Activated gamma-delta T cell (primary cell): ENCODE measurements at places on chromosomes 1 and 21.

- no peak for DNase-seq
Measured at GRCh38 chr21:44713130-44713529, 1.8 kb upstream of the TSPEAR start.

DNA sequence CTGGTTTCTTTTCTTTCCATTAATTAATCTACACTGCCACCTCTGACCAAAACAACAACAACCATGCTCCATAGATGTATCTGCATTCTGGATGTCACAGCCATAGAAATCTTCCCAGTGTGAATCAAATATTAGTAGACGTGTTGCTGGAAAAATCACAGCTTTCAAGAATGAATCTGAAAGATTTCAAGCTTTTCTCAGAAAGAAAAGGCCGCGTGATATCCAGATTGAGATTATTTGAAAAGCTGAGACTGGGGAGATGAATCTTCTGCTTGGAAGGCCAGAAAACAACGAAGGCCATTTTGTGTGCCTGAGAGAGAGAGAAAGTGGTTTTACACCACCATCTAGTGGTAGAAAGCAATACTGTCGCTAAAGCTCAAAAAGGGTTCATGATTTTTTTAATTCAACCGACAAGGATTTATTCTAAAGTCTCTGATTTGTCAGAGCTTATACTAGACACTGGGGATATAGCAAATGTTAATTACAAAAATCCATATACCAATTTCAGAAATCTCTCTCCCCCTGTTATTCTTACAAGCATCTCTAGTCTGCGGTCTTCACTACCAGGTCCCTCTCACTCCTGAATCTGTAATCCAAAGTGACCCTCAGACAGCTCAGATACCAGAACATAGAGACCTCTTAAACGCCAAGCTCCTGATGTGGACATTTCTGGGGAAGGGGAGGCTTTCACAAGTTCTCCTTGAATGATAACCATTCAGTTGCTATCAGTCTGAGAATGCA lies 87.5 kb upstream of the SGIP1 start:
- DNase-seq: no peak

- no peak for DNase-seq
Measured at GRCh38 chr1:201713086-201713810, 115.7 kb upstream of the IPO9 start.

GRCh38 chr21:42311816-42312625 lies 3.2 kb downstream of the TFF3 start:
- no peak for DNase-seq

GRCh38 chr1:77539519-77540142 lies 142.8 kb downstream of the ZZZ3 start:
- no peak for DNase-seq

- no peak for DNase-seq
Measured at GRCh38 chr1:89260566-89261255, 11.9 kb downstream of the GBP5 start.
